ENCODE measurements at places on chromosomes 5 and 9.

- no peak for DNase-seq
Observed at GRCh38 chr9:134689321-134690181, 47.9 kb downstream of the COL5A1 start.

DNA sequence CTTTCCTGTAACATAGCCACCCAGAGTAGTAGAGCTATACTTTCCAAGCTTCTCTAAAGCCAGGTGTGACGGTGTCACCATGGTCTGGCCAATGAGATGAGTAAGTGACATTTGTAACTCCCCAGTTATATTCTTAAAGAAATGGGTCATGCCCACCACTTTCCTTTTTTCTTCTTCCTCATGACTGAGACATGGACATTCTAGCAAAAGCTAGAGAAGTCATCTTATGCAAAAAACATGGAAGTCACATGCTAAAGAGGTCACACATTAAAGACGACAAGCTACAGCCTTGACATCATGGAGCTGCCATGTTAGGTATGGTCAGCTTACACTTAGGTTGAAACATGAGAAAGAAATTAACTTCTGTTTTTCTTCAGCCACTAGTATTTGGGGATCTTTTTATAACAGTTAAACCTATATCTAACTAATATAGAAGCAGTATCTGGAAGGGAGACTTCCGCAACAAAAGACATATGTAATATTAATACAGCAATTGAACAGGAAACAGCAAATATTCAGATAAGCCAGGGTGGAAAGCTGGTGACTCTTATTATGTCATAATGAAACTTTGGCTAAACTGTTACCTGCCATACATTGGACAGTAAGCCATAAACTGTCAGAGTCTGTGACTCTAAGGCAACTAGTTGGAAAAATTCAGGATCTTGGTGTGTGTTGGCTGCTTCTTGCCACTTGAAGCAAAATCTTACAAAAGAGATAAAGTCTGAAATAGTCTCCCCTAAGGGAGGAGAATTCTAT is 54.7 kb upstream of the SNX2 start:
- no peak for DNase-seq

GRCh38 chr9:8652255-8652654 is 852.7 kb upstream of the DMAC1 start:
- DNase-seq: no peak

DNA sequence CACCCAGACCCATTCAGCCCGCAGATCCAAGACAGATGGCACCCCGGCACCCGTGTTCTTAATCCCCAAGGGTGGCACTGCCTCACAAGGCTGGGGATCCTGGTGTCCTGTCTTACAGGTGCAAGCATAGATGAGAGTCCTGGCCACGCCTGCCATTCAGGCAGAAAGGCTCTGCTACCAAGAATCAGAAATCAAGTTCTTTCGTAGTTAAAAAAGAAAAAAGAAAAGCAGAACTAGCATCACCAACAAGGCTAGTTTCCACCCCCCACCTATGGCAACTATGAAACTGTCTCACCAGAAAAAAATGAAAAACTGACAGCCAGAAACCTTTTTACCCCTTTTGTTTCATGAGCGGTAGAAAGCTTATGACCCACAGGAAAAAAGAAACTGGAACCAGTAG is 170.4 kb downstream of the SYK start:
- no peak for DNase-seq

- no peak for DNase-seq
Observed at GRCh38 chr5:2048664-2049063, 165.9 kb upstream of the IRX4 start.

DNA sequence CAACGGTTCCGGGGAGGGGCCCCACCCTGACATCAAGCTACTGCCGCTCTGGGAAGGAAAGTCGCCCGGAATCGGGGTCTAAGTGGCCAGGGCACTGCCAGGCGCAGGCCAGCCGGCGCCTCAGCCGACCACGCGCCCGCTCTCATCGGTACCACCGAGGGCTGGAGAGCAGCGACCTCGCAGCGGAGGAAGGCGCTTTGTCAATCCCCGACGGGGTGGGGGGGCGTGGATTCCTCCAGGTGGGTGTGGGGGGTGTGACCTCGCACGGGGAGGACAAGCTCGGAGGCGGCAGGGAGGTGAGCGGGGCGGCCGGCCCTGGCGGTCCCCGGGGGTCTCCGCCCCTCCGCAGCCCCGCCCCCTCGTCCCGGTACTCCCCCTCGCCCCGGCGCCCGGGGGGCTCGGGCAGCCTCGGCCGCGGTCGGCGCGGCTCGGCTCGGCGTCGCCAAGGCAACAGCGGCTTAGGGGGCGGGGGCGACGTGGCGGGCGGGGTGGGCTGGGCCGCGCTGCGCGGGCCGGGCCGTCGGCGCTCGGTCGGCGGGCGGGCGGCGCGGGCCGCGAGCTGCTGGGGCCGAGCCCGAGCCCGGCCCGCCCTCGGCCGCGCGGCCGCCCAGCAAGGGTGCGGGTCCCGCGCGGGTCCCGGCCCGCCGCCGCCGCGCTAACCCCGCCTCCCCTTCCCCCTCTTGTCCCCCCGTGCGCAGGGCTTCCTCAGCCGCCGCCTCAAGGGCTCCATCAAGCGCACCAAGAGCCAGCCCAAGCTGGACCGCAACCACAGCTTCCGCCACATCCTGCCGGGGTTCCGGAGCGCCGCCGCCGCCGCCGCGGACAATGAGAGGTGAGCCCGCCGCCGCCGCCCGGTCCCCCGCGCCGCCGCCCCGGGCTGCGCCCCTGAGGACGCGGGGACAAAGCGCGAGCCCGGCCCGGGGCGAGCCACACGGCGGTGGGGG is 47.5 kb downstream of the DAB2IP start:
- peak; percentile 33 for DNase-seq

GRCh38 chr9:101047848-101048397 is 19.4 kb downstream of the PLPPR1 start:
- no peak for DNase-seq

GRCh38 chr5:53161876-53162275 is 52.3 kb upstream of the MOCS2 start:
- no peak for DNase-seq

GRCh38 chr9:112166176-112167140 is 8.6 kb downstream of the SUSD1 start:
- no peak for DNase-seq

DNA sequence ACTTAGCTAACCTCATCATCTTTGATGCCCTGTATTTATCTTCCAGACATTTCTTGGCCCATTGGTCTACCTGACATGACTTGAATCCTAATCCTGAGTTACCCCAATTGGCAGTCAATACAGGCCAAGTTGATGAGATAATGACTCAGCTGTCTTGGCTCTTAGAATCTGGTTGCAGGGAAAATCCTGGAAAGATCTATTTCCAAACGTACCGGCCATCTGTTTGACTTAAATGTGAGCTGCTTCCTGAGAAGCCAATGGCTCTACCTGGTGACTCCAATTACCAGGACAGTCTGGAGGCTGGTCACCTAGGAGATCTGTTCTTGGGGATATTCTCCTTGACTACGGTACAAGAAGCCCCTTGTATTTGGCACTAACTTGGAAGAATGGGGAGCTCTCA is 475.2 kb upstream of the BRINP1 start:
- no peak for DNase-seq

GRCh38 chr5:148574167-148574566 is 80.2 kb downstream of the HTR4 start:
- DNase-seq: no peak

DNA sequence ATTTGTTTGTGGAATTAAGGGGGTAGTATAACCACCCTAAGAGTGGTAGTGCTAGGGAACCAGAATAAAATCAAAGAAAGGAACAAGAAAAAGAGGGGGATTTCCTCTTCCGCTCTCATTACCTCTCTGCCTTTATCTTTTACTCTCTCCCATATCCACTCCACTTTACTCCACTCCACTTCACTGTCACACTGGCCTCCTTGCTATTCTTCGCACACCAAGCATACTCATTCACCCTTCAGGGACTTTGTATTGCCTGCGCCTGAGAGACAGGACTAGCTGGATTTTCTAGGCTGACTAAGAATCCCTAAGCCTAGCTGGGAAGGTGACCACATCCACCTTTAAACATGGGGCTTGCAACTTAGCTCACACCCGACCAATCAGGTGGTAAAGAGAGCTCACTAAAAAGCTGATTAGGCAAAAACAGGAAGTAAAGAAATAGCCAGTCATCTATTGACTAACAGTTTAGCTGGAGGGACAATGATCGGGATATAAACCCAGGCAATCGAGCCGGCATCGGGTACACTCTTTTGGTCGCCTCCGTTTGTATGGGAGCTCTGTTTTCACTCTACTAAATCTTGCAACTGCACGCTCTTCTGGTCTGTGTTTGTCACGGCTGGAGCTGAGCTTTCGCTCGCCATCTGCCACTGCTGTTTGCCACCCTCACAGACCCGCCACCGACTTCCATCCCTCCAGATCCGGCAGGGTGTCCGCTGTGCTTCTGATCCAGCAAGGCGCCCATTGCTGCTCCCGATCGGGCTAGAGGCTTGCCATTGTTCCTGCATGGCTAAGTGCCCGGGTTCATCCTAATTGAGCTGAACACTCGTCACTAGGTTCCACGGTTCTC is 121.8 kb downstream of the FAM170A start:
- DNase-seq: no peak

DNA sequence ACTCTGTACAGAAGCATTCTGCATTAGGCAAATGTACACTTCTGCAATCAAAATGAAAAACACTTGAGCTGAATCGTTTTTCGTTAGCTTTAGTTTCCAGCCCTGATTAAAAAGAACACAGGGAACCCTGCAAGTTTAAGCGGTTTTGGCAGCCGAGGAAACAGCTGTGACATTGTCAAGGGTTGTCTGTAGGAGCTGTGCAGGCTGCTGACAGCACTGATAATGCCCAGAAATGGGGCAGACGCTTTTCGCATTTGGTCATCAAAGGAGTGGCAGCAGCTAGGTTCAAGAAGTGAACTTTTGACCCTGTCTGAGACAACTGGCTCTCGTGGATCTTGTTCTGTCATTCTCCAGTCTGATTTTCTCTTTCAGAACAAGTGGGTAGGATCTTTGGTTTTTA is 165.6 kb upstream of the CCDC152 start:
- no peak for DNase-seq

DNA sequence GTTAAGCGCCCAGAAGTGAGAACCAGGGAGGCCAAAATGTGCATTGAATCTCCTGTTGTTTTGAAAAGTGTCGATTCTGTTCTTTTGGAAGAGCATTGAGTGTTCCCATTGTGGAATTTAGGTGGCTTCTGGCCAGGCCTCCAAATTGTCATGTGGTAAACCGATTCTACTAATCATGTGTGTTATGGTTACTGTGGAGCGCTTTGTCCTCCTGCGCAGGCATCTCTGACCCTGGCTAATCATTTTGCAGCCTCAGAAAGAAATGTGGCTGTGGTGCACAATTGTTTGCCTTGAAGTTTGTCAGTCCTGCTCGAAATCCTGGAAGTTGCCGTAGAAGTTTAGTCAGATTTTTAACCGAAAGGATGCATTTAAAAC is 121.3 kb downstream of the RASGRF2 start:
- no peak for DNase-seq
